Fibroblast of skin of right biceps (primary cell): ENCODE measurements at places on chromosomes 2 and 18.
A peak's percentile ranks its signal among the peaks of the same experiment; 100 is the strongest.

DNA sequence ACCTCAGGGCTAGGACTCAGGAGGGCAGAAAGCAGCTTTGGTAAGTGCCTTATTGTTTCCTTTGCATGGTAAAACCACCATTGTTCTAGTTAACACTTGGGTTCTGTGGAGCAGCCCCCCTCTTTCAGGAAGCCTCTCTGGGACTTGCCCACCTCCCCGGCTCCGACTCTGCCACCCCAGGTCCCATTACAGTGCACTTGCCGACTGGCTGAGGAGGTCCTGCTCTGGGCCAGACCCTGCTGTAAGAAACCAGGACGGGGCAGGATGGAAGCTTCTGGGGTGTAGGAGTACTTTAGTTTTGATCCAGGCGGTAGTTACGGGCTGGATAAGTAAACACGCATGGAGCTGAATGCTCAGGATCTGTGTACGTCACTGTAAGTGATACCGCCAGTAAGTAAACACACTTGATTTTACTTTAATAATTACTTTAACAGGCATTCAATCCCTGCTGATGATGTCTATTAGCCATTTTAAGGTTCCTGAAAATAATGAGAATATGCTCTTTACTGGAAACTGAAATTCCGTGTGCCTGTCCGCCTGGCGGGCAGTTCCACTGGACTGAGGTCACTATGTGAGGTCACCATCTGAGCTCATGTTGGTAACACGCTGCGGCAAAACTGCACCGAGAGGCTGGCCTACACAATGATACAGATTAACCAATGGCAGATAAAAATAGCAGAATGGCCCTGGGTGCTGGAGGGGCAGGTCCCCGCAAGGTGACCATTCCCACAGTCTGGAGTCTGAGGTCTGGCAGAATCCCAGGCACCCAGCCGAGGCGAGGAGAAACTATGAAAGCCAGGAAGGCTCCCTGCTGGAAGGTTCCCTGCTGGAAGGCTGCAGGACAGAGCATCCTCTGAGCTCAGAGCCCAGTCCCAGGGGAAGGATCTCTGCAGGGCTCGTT lies 25.2 kb downstream of the HS1BP3 start:
- no peak for DNase-seq

DNA sequence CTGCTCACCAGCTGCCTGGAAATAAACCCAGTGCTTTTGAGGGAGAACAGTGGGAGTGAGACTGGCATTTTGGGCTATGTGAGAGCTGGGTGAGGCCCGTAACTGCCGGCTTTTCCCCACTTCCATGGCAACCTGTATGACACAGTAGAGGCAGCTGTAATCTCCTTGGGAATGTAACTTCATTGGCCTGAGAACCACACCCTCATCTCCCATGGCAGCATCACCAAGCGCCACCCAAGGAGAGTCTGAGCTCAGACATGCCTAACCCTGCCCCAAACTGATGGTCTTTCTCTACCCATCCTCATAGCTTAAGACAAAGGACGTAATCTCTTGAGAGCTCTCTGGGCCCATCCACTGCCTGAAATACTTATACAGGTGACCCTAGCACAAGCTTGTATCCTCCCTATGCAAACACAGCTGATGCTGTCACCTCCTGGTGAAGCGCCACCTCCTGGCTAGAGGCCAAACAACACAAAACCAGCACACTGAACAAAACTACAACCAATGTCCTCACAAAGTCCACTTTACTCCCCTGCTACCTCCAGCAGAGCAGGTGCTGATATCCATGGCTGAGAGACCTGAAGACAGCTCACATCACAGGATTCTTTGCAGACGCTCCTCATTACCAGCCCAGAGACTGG lies 763.4 kb upstream of the NRXN1 start:
- DNase-seq = no peak

- peak; percentile 39 for DNase-seq
Observed at GRCh38 chr2:236873636-236874035, 212.1 kb upstream of the COPS8 start.

GRCh38 chr18:50079571-50080295 lies 115.2 kb downstream of the MYO5B start:
- DNase-seq = no peak

- DNase-seq = no peak
Observed at GRCh38 chr2:42191285-42192009, 22.3 kb downstream of the EML4 start.
